ENCODE measurements at places on chromosomes 5 and 9.

- DNase-seq, result no peak
Measured at GRCh38 chr9:935348-935965, 41.0 kb upstream of the DMRT3 start.

- DNase-seq, result no peak
Measured at GRCh38 chr9:86344818-86345217, 9.4 kb downstream of the TUT7 start.

GRCh38 chr5:59000211-59000610, 417.3 kb downstream of the RAB3C start:
- DNase-seq, result no peak

DNA sequence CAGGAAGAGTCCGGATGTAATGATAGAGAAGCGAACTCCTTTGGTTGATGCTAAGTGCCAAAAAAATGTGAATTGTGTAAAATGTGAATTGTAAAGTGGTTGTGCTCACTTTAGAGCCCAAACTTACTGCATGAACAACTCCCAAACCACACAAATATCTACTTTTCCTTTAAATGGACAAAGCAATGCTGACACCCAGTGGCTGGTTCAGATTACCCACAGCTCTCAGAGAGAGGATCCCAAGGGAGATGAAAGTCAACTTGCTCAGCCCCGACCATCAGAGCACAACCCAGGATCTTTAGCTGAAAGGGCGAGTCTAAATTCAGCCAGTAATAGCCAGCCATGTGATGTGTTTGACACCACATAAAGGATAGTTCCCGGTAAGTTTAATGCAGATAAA, 133.7 kb downstream of the NMUR2 start:
- no peak for DNase-seq

DNA sequence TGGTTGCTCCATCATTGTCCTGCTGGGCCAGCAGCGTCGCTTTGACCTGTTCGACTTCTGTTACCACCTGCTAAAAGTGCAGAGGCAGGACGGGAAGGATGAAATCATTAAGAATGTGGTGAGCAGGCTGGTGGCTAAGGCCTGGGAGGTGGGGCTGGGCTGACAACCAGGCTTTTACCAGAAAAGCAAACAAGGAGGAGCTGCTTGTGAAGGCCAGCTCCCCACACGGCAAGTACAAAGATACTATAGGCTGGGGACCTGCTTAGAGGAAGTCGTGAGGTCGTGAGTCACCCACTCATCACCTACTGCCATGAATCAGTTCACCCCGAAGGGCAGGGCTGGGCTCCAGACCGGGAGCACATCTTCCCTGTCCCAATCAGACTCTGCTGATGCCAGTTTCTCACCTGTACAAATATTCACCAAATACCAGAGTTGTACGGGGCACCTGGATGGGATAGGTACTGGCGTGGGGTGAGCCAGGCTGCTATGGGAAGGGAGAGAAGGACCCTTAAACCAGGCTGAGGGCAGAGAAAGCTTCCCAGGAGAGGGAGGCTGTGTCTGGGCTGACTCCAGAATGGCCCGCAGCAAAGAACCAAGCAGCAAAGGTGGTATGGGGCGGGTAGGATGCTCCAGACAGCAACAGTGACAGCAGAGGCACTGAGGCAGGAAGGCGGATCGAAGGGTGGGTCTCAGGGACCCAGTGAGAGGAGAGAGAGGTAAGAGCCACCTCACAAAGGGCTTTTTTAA, 69.3 kb upstream of the NIPAL4 start:
- DNase-seq, result no peak

- DNase-seq, result no peak
Measured at GRCh38 chr9:98094851-98095250, 24.2 kb downstream of the TRIM14 start.

DNA sequence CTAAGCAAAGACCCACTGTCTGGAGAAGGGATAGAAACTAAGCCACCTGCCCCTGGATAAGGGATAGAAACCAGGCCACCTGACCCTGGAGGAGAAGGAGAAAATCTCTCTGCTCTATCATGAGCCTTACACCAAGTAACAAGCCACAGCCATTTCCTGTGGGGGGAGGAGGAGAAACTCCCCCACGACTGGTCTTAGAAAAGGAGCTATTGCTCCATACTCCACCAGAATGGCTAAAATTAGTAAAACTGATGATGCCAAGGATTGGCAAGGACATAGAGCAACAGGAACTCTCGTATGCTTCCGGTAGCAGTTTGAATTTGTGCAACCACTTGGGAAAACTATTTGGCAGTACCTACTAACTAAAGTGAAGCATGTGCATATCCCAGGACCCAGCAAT, 70.8 kb downstream of the ACTL7B start:
- no peak for DNase-seq

DNA sequence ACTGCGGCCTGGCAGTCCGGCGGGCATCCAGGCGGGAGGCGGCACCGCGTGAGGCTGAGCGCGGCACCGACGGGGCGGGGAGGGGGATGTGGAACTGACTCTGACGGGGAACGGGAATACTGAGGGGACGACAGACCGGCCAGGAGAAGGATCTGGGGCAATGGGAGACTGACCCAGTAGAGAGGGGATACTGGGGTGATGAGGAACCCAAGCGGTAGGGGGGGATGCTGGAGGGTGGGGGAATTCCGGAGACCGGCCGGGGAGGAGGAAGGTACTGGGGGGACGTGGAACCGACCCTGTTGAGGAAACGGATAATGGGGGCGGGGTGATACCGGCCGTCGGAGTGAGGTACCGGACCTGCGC, 423 bp downstream of the IPPK start:
- DNase-seq, result no peak

DNA sequence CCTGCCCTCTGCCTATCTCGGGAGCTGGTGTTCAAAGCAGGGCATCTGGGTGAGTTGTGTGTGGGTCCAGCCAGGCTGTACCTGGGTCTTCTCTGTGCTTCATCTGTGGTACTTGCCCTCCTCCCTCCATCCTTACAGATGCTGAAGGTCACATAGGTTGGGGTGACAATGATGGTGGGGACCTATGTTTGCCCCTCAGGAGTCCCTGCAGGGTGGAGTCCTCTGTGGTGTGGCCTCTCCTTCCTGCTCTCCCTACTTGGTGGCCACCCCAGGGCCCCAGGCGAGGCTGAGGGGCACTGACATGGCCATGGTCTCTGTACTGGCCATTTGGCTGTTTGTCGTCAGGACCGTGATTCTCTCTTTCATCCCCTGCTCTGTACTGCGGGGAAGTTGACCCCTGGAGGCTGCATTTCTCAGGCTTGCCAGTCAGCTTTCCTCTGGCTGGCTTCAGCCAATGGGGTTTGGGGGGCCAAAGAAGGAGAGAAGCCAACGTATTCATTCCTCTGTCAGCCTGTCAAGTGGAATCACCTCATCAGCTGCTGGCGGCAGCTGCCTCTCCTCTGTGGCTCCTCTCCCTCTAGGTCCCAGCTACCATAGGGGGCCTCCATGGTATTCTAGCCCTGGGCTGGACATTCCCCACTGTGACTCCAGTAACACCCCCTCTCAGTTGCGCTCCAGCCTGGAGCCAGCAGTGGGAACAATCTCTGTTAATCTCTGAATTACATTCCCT, 4.6 kb downstream of the DCANP1 start:
- DNase-seq, result no peak

GRCh38 chr9:27530915-27531755, 1.5 kb upstream of the MOB3B start:
- no peak for DNase-seq
